ENCODE measurements at places on chromosomes 5 and 9. TPM values are rescaled to one million over a fixed set of nuclear protein-coding genes. Genes with fewer than 3 reads are reported as not detected.

- no peak for DNase-seq
Measured at GRCh38 chr5:2917524-2917923, 166.0 kb upstream of the IRX2 start.

DNA sequence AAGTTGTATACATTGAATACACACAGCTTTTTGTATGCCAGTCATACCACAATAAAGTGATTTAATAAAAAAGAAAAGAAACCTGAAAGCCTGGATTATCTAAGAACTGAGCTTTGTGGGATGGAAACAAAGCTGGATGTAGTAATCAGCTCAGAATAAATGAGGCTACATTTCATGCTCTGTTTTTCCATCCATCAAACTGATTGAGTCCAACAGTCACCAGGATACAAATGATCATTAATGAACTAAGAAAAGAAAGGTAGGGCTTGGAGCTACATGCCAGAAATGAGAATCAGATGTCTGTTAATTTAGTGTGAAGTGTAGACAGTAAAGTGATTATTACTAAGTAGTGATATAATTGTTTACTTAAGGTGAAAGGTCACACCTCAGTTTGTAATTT lies 109.8 kb upstream of the TARS1 start:
- DNase-seq = no peak

DNA sequence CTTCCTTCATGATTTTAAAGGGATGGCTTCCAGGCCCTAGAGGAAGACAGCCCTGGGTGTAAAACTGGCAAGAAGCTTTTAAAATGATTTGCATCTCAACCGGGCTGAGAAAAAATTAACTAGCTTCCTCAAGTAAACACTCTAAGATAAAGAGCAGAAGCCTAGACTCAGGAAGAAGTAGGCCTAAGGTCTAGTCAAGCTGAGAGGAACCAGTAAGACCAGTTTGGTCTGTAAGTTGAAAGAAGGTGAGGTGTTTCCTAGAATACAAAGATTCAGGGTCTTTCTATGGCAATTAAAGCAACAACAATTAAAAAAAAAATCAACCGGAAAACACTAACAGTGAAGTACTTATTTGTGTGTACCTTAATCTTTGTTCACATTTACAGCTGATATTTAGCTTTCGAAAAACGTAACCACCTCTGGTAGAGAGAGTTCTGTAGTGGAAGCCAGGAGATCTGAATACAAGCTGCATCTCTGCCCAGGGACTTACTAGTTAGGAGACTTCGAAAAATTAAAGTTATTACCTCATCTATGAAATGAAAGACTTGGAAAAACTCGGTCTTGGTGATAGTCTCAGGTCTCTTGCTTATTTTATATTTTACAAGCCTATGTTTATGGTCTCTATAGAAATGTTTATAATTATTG lies 75.7 kb downstream of the TUSC1 start:
- no peak for DNase-seq

- no peak for DNase-seq
Measured at GRCh38 chr9:134661791-134662142, 20.2 kb downstream of the COL5A1 start.

DNA sequence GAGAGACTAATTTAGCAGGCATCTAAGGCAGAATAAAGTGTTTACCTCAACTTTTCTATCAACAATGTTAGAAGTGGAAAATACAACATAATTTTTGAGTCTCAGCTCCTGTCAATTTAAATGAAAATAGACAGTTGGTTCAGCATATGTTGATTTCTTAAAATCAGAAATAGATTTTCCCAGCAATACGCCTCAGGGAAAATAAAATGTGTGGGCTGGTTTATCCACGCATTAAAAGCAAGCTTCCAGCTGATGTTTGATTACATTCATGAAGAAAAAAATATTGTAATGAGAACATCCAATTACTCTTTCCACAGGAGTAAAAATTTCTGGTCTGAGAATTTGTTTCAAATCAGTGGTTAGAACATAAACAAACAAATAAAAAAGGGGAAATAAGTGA lies 166.3 kb downstream of the PDE4D start:
- DNase-seq = no peak

DNA sequence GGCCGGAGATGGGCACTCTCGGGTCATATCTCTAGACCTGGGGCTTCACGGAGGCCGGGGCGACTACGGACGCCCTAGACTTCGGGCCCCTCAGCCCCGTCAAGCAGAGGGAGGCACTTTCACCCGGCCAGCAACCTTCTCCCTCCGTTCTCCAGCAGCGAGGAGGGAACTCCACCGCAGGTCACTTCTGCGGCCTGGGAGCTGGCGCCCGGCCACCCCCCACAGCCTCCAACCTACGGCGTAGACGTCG lies 201 bp downstream of the DOLK start:
- no peak for DNase-seq

GRCh38 chr5:149325166-149325735 lies 20.0 kb upstream of the GRPEL2 start:
- DNase-seq = no peak

DNA sequence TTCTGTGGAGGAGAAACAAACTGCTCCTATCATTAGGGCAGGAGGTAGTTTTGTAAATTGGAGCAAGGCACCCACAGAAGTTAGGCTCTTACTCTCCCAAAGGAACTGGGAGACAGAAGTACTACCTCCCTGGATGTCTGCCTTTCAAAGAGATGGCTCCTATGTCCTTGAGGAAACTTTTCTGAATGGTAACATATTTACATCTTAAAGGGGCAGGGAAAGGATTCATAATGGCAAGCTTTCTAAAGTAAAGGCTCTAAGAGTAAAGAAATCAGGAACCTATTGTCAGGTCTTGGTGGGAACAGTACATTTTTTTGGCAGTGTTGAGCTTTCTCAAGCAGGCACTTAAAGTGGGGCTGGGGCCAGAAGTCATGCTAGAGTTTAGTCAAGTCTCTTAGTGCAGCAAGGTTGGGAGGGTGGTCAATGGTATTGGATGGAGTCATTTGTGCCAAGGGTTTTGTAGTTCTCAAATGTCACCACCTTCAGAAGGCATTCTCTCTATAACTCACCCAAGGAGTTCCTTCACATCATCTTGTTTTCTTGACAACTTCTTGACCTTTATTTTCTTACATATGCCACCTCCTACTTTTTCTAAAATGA lies 26.3 kb upstream of the NDFIP1 start:
- no peak for DNase-seq

GRCh38 chr5:125478599-125478998 lies 732.2 kb upstream of the ZNF608 start:
- no peak for DNase-seq

DNA sequence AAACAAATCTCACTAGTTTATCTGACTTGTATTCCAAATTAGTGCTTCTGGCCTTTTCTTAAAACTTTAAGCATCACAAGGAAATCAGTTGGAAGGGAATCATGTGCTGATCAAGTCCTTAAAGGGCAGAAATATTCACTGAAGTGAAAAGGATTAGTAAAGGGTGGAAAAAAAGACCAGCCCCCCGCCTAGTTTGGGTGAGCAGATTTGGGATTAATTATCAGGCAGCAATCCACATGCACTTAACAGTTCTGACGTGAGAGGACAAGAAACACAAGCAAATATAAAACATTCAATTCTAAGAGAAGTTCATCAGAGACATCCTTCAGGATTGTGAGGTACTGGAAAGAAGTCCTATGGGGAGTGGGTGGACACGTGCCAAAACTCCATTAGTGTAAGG lies at the start of gene TYRP1:
TSS of gene TYRP1 (plus strand) at position 245 of the 400 bp plus-strand sequence. CDS start 612 bp downstream, outside the sequence.
- DNase-seq = no peak

DNA sequence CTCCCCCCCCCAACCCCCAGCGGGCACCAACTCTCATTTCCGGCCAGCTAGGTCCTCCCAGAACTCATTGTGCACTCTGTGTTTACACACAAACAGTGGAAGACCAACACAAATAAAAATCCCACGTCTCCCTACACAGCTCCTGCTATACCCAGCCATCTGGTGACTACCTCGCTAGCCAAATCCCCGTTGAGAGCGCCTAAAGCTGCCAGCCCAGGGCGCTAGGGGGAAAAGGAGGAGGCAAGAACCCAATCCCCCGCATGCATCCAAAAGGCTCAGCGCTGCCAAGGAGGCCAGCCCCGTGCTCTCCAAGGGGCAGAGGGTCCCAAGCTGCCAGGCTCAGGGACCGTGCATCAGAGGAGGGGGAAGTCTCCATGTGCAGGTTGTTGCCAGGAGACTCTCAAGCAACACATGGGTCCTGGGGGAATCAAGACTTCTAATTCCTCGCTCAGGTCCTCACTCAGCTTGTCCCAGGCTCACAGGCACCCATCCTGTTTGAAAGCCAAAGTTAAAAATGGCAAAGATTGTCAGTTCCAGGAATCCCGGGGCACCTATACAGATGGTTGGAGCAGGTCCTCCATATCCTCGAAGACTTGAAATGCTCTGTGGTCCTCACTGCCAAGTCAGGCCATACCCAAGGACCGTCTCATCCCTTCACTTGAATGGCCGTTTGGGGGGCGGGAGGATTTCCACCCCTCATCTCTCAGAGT lies 2.7 kb downstream of the ASTN2 start:
- DNase-seq = no peak

DNA sequence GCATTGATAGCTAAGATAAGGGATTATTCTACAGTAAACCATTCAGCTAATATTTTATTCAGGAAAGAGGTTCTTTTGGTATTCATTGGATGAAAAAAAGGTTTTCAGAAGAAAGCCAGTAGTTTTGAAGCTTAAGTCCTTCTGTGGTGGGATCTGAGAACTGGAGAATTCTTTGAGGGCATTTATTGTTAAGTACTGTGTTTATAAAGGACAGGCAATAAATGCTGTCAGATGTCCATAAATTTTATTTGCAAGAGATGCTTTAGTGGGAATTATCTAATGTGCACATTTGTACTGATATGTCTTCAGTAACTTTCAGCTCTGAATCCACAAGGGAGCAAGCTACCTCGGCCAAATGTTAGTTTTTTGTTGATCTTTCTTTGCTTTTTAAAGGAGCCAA lies 321.3 kb downstream of the MARCHF11 start:
- DNase-seq = no peak

DNA sequence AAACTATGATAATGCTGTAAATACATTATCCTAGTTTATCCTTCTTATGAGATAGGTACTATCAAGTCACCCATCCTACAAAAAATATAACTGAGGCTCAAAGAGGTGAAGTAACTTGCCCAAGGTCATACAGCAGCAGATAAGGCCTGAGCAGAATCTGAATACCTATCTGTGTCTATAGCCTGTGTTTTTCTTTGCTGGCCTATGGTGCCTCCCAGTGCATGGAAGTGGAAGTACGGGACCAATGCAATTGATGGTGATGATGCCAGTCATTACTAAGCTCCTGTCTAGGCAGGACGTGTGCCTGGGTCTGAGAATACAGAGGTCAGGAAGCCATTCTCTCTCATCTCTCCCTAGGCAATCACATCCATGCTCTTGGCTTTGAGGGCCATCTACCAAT lies 67.8 kb downstream of the FAT2 start:
- DNase-seq = peak; percentile 23

- no peak for DNase-seq
Measured at GRCh38 chr5:122295138-122295537, 16.9 kb upstream of the SNCAIP start.

DNA sequence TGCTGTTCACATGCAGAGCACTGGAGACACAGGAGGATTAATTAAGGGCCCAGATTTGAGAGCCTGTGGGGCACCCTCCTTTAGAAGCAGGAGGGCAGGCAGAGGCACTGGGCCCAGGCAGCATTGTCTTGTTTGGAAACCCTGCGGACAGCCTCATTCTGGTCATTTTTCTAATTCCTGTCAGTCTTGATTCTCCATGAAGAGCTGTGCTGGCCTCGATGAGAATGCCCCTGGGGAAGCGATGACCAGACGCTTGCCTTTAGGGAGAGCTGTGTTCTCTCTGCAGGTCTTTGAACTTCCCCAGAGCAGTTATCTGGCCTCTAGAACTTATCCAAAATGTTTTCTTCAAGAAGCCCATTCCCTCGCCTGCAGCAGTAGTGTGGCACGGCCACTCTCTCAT lies 117.8 kb upstream of the PTCH1 start:
- DNase-seq = no peak

- no peak for DNase-seq
Measured at GRCh38 chr5:40071870-40072269, 607.8 kb upstream of the PTGER4 start.

DNA sequence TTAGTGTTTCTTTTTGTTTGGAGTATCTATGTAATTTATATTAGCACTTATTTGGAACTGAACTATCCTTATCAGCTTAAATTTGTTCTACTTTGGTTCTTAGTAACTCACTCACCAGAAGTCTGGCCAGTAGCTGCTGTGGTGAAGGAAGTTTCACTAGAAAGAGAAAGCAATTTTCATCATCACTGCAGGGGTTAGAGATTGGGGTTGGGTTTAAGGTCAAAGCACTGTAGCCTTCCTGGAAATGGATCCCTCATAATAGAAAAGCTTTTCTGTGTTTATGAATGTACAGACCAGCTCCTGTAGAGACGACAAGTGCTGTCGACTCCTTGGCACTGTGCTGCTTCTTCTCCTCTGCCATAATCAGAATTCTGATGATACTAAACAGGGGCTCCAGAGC lies 22.2 kb downstream of the MROH2B start:
- DNase-seq = no peak

DNA sequence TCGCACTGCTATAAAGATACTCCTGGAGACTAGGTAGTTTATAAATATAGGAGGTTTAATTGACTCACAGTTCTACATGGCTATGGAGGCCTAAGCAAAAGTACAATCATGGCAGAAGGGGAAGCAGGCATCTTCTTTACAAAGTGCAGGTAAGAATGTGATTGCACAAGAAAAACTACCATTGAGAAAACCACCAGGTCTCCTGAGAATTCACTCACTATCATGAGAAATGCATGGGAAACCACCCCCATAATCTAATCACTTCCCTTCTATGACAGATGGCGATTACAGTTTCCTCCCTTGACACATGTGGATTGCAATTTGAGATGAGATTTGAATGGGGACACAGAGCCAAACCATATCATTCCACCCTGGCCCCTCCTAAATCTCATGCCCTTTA lies 121.2 kb upstream of the ST8SIA4 start:
- DNase-seq = no peak

DNA sequence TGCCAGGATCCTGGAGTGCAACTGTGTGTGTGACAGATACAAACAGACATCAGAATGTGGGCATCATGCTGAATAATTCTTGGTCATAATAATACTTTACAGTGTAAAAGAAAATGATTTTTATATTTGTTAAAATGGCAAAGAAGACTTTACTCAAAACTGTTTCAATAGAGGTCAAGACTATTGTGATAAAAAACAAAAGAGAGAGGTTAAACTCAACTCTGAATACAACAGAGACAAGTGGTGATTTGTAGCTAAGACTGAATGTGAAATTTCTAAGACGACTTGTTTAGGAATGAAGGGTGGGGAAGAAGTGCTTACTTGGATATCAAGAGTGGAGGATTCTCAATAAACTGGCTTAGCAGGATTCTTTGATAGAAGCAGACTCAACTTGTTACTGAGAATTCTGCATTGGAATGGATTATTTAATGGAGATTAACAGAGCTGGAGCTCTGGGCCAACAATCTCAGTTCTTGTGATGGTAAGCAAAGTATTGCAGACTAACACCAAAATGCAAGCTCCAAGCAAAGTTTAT lies 457.4 kb upstream of the CDH18 start:
- no peak for DNase-seq

- no peak for DNase-seq
Measured at GRCh38 chr5:127210042-127210441, 80.6 kb upstream of the MEGF10 start.

Gene MARCOL
- total RNA-seq = not detected

Gene DNLZ
- total RNA-seq = 21.3 TPM

Gene SLC9A3
- 1.7 TPM for total RNA-seq

Gene DROSHA
- 116 TPM for total RNA-seq

Gene PCDHA13
- 1.2 TPM for total RNA-seq

Gene WDR38
- not detected for total RNA-seq

Gene DNM1
- 84.0 TPM for total RNA-seq

Gene SHISAL2B
- 0.55 TPM for total RNA-seq

Gene AFAP1L1
- 11.6 TPM for total RNA-seq

Gene TRPM6
- not detected for total RNA-seq

Gene BARHL1
- not detected for total RNA-seq

Gene BTNL8
- not detected for total RNA-seq
